ENCODE measurements at places on chromosomes 1 and 21.

DNA sequence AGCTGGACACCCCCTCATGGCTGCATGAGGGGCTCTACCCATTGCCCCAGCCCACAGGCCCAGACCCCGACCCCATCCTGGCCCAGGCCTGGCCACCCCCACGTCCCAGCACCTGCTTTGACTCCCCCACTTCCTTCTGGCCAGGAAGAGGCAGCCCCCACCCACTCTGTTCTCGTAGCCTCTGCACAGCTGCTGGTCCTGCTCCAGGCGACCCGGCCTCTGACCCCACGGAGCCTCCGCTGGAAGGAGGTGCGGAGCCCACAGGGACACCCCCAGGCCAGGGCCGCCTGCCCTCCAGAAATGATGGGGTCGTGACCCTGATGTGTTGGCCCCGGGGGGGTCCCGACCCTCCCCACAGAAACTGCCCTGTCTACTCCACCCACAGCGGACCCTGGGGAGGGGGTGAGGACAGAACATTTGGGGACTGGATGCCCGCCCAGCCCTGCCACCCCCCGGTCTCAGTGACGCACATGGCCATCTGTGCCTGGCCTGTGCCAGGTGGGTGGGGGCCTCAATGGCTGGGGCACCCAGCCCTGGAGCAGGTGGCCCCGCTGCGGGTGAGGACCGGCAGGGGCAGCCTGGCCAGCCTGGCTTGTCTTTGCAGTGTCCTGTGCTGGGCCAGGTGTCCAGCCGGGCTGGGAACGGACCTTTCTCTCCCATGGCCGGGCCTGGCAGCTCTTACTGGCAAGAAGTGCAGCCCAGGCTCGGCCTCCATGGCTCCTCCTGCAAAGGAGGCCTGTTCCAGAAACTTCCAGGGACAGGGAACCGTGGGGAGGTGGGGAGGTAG, 78.6 kb downstream of the MORN1 start:
- DNase-seq, result no peak

- no peak for DNase-seq
Measured at GRCh38 chr1:155049651-155050559, 1.2 kb upstream of the ADAM15 start.

DNA sequence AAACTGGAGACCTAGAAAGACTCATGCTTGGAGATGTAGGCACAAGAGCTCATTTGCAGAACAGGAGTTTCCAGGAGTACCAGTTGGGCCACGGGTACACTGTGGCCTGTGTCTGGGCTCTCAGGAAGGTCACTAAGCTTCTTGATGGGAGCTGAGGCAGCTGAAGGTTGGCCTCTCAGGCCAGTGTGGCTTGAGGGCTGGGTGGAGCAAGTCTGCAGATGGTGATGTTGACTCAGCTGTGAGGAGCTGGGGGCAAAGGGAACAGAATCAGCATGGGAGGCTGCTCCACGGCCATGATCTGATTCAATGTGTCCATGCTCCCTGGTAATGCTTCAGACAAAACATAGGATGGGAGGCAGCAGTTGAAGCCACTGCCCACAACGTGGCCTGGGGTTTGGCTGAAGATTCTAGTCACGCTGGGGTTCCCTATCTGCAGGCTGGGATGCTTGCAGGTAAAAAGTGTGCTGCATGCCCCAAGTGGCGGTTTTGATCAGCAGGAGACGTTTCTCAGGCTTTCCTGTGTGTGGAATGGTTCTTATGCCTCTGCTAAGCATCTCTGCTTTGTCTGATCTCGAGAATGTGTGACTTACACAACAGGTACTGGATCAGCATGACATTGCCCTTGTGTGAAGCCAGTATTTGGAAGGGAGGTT, 15.4 kb upstream of the TENT5C start:
- no peak for DNase-seq

- DNase-seq, result no peak
Measured at GRCh38 chr1:219066631-219067349, 106.9 kb upstream of the LYPLAL1 start.

DNA sequence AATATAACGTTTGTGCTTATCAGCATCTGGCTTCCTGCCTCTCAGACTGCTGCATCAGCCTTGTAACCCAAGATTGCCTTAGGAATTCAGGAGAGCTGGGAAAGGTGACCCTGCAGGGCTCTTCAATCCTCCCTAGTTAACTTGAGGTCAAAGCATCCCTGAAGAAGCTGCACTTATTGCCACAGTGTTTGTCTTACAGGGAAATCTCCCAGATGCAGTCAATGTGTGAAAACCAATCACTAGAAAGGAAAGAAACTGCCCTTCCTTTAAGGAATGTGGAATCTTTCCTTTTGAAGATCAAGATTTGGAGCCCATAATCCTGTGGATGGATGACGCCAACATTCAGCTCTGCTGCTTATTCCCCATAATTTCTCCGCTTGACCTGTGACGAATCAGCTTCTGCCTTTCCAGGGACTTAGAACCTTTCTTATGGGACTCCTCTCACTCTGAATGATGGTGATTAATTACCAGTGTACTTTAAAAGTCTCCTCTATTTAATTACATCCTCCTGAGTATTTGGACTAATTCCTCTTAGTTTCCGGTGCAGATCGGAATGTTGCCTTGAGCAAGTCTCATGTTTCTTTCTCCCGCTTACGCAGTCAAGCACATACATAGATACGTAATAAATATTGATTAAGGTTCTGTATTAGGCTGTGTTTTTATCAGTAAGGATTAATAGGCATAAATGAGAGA, 14.4 kb downstream of the ADAMTS5 start:
- no peak for DNase-seq

- no peak for DNase-seq
Measured at GRCh38 chr1:156388174-156389137, 19.4 kb downstream of the RHBG start.

- DNase-seq, result no peak
Measured at GRCh38 chr1:100565937-100566699, 28.2 kb downstream of the GPR88 start.

DNA sequence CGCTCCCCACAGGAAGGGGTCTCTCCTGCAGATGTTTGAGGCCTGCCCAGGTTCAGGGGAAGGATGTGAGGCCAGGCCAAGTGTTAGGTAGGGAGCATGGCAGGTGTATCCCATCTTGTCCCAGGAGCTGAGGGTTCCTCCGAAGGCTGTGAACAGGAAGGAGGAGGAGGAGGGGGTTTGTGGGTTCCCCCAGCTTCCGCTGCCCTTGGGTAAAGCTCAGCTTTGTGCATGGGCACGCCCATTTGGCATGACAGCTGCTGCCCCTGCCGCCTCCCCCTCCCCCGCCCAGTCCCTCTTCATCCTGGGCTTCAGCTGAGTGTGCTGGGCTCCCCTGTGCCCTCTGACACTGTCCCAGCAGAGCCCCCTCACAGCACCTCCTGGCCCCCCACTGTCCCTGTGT, 25.5 kb downstream of the TNFRSF8 start:
- no peak for DNase-seq

- DNase-seq, result peak; percentile 86
Measured at GRCh38 chr21:46035809-46036695, 54.5 kb downstream of the COL6A1 start.
